GM13976 (cell line): ENCODE measurements at places on chromosomes 6 and 20.

- no peak for DNase-seq
Observed at GRCh38 chr20:62020935-62021701, 44.6 kb downstream of the TAF4 start.

GRCh38 chr20:58511861-58512260 is 3.3 kb downstream of the APCDD1L start:
- no peak for DNase-seq

GRCh38 chr6:17964633-17965032 is 22.8 kb downstream of the KIF13A start:
- DNase-seq: no peak

DNA sequence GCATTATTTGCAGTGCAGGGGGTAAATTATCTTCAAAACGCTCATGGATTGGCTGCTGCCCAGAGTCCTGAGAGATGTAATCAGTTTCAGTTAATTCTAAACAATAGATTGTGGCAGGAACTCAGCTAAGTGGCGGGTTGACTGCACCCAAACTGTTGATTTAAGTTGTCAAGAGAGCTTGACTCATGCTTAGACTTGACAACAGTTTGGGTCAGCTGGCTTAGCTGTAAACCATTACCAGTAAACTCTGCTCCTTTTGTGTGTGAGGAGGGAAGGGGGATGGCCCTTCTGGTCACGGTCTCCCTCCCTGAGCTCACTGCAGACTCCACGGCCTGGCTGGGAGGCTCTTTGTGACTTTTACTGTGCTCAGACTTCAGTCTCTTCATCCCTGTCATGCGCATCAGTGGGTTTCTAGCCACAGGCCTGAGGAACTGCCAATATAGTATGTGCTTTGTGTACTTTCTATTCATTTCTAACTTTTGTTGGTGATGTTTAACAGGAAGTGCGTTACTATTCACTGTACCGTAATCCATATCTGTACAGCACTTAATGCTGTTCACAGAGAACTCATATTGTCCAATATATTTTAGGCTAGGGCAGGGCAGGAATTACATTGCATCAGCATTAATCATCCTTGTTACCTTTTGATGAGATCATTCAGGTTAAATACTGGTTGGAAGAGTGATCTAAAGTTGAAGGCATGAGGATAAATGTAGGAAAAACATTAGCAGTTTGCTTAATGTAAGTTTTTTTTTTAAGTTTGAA is 488.3 kb downstream of the CDKAL1 start:
- DNase-seq: peak; percentile 15

DNA sequence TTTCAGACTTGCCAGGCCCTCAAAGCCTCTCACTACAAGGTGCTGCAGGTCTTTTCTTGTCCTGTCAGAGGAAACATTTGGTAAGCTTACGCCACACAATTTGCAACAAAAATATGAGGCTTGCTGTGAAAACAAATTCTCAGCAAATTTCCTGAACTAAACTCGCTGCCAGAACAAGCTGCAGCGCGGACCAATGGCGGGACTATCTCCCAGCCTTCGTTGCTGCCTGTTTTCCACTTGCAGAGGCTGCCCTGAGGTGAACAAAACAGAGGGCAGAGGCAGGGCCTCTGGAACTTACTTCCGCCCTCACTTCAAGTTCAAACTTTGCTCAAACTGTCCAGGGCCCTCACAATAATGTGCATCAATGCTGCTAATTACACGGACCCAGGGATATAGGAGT is 12.4 kb downstream of the UQCC2 start:
- DNase-seq: no peak

- DNase-seq: no peak
Observed at GRCh38 chr6:101302593-101302992, 90.9 kb upstream of the GRIK2 start.

GRCh38 chr6:163904186-163904585 is 489.7 kb downstream of the QKI start:
- DNase-seq: no peak

DNA sequence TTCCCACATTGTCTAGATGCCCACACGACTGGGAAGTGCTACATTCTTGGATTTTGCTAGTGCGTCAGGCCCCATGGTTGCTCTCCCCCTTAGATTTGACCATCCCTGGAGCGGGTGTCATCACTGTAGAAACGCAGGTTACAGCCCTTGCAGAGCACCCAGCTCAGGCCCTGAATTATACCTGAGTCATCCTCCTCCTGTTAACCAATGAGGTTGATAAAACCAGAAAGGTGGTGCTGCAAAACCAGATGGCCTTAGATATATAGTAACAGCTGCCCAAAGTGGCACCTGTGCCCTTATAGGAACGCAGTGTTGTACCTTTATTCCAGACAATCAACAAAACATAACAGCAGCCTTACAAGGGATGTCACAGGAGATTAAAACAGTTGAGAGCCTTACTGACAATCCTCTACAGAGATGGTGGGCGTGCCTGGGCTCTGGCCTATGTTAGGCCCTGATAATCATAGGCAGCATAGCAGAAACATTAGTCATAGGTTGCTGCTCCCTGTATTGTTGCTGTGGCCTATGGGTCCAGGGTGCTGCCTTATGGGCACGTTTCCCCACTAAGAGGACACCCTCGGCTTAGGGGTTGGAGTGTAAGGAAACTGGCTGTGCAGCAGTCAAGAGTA is 33.6 kb upstream of the HSF2 start:
- no peak for DNase-seq

DNA sequence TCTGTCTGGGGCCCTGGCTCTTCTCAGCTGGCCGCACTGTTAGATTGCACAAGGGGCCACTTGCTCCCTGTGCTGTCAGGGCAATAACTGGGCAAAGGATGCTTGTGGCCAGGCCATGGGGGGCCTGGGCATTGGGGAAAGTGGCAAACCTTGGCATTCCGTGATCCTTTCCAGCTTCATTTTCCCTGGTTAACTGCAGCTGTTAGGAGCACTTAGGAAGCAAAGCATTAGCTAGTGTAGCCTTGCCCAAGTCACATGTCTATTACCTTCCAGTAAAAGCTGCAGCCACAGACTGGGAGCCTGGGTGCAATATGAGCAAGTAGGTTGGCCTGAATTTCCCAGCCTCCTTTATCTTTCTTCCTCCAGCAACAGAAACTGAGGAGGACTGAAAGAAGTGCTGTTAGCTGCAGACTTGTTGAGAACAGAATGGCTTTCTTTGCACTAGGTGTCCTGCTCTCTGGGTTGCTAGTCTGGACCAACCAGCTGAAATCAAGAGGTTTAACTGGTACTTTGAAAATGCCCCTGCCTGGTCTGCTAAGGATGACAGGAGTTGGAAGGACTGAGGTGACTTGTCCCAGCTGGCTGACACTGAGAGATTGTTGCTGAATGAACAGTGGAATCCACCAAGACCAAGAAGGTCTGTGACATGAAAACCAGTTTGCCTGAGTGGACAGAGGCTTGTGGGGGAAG is 312.3 kb upstream of the SUPT3H start:
- no peak for DNase-seq

DNA sequence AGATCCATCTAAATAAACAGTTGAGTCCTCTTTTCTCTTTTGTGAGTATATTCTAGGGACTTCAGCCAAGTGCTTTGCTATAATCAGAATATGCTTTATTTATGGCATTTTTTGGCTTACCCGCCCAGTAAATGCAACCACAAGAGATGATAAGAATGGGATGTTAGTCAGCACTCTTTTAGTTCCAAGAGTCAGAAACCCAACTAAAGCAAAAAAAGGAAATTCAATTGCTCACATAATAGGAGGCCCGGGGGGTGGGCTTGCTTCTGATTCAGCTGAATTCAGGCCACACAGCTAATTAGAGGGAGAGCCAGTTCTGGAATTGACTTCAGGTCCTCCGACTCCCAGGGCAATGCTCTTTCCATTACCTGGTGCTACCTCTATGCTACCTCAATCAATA is 250.6 kb downstream of the FARS2 start:
- no peak for DNase-seq

DNA sequence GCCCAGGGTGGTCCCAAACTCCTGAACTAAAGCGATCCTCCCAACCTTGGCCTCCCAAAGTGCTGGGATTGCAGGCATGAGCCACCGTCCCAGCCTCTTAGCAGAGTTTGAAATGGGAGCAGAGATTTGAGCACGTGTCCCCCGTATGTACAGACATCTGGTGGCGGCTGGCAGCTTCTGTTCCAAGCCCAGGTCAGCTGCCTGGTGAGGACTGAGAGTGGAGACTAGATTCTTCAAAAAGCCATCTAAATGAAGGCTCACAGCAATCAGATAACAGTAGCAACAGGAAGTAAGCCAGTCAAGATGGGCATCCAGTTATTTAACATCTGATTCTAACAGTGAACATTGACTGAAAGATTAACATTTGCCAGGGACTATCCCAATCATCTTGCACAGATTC is 128.1 kb upstream of the AKAP12 start:
- DNase-seq: no peak
